ENCODE measurements at places on chromosomes 2 and 18. TPM values are rescaled to one million over a fixed set of nuclear protein-coding genes. Genes with fewer than 3 reads are reported as not detected.

The IGFBP5 gene
- total RNA-seq = not detected

The GALR1 gene
- not detected for total RNA-seq

- no peaks in the 10 kb centered on the region for H3K27me3 ChIP-seq
- no peaks in the 10 kb centered on the region for H3K4me1 ChIP-seq
- H3K4me3 ChIP-seq = no peak overlapping the region
- no peak for DNase-seq
- H3K27ac ChIP-seq = no peak overlapping the region
Measured at GRCh38 chr18:3710712-3711301, 260.8 kb downstream of the TGIF1 start.

DNA sequence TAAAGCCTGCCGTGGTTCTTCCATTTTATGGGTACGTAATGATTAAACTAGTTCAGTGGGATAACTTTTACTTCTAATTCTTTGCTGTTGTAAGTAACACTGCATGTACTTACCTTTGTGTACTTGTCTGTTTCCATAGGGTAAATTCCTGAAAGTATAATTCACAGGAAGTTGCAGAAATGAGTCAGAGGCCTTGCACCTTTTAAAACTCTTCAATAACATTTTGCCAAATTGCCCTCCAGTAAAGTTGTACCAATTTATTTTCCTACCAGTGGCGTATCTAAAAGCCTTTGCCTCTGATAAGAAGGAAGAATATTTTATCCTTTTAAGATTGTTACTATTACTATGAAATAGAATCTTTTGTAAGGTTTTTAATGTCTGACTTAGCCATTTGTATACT is 65.1 kb downstream of the CAB39 start:
- H3K27ac ChIP-seq = no peak overlapping the region
- DNase-seq = no peak
- no peak overlapping the region for H3K4me3 ChIP-seq
- peaks cover 9% of the 10 kb centered on the region for H3K36me3 ChIP-seq

GRCh38 chr2:66430505-66431273 is 4.2 kb upstream of the MEIS1 start:
- no peaks in the 10 kb centered on the region for H3K36me3 ChIP-seq
- no peak overlapping the region for H3K4me3 ChIP-seq
- H3K27ac ChIP-seq = no peak overlapping the region
- no peaks in the 10 kb centered on the region for H3K27me3 ChIP-seq
- DNase-seq = no peak
- peaks cover 4% of the 10 kb centered on the region for H3K4me1 ChIP-seq

Measured in CD8-positive, alpha-beta memory T cell (primary cell).